HL-60 (cell line): ENCODE measurements at places on chromosomes 3 and 15.

- DNase-seq: peak; percentile 22
These were observed at the start of gene TMEM266 for GRCh38 chr15:76059320-76060117. TMEM266 (plus strand) TSS chr15:76059985; CDS start chr15:76134264, 74,279 bp downstream.

- no peak for DNase-seq
These were observed 68.3 kb upstream of the SLC12A8 start for GRCh38 chr3:125280668-125281361.

- no peak for DNase-seq
These were observed 107.0 kb downstream of the FILIP1L start for GRCh38 chr3:100007313-100007712.

GRCh38 chr3:12300137-12300536, 11.3 kb downstream of the PPARG start:
- DNase-seq: no peak

GRCh38 chr15:61558172-61559136, 329.4 kb upstream of the RORA start:
- no peak for DNase-seq

DNA sequence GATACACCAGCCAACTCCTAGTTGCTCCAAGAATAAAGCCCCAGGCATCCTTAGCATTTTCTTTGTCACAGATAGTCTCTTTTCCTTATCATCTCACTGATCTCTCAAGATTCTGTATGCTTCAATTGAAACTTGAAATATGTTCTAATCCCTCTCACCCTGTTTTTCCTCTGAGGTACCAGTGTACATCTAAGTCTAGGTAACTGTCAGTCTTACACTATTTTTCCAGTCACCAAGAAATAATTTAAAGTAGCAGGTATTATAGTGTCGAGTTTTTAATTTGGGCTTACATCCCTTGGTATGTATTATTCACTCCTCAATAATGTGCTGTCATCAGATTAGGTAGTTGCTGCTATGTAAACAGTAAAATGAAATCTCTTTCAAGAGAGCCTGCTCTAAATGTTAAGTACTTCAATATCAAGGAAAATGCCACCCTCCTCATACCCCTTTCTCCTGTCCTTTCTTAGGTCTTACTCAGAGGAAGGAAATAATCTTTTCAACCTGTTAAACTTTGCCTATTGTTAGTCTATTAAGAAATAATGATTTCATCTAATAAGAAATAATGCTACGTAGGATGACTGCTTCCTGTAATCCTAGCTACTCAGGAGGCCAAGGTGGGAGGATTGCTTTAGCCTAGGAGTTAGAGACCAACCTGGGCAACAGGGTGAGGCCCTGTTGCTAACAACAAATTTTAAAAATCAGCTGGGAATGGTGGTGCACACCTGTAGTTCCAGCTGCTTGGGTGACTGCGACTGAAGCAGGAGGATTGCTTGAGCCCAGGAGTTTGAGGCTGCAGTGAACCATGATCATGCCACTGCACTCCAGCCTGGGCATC, 39.8 kb downstream of the TSC22D2 start:
- no peak for DNase-seq

GRCh38 chr3:149625795-149626194, 32.0 kb downstream of the WWTR1 start:
- DNase-seq: no peak

DNA sequence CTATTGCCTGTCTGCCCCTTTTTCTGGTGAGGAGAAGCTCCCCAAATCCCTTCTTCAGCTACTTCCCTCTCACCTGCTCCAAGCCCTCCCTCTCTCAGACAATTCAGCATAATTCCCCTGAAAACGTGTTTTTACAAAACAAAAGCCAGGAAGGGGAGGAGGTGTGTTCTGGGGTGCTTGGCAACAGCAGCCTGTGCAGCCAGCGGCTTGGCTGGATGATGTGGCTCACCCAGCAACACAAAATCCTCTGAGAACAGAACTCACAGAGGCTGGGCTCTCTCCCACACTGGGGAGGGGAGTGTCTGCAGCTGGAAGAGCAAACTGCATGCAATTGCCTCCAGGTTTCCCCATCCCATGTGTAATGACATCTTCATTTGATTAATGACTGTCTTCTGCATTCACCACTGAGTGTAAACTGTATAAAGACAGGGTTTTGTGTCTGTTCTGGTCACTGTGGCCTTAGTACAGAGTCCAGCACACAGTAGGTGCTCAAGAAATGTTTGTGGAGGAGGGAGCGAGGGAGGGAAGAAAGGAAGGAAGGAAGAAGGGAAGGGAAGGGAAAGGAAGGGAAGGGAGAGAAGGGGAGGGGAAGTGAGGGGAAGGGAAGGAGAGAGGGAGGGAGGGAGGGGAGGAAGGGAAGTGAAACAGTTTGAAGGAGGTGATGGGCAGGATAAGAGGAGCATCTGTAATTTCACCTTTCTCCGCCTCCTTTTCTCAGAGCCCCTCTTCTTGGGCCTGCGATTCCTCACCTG, 70.1 kb upstream of the GLCE start:
- DNase-seq: no peak

DNA sequence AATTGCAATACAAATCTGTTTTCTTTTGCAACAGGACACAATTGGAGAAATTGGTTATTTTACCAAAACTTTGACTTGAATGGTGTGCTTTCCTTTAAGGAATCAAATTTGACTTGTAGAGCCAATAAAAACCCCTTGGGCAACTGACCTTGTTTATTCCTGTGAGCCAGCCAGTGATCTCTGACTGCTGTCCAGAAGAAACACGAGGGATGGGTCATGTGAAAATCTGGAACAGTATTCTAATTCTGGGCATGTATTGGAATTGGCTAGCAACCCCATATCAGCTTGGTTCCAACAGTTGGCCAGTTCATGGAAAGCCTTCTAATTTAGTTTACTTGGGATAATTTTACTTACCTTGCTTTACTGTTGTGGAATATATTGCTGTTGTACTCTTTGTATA, 19.1 kb upstream of the HHATL start:
- no peak for DNase-seq

DNA sequence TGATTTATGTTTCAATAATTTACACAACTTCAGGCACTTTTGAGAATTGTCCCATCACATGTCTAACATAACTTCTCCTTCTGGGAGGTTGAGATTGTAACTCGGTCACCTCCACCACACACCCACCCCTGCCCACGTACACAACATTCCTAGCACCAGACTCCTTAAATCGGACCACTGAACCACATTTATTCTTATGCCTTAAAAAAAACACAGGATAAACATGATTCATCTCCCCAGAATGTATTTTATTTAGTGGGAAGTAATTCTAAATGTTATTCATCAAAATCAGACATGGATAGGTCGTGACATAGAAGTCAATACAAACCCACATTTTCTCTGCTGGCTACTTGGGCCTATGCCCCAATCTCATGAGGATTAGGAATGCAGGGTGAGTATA, 3.0 kb downstream of the SNTN start:
- no peak for DNase-seq

DNA sequence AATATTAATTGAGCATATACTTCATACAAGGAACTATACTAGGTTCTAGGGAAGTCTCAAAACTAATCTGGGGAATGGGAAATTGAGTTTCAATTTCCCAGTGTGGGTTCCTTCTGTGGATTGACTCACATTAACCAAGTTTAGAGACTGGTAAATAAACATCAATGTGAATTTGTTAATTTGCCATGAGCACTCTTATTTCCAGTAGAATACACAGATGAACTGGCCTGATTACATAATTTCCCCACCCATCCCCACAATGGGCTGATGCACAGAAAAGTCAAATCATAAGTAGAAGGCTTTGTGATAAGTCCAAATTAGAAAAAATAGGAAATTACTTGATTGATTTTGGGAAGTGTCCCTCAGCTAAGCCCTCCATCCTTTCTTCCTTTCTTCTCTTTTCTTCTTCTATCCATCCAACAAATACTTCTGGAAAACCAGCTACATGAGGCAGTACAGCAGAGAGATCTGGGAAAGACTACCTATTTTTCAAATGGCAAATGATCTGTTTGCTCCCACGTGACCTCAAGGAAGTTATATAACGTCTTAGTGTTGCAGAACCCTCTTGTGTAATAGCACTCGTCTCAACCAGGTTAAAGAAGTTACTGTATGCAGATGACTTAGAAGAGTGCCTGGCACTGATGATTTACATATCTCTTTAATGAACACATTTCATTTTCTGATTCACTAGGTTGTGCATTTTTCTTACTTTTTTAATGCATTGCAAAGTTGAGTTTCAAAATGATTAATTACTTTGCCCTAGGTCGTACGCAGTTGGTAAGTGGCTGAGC, 312.3 kb downstream of the SV2B start:
- peak; percentile 70 for DNase-seq

DNA sequence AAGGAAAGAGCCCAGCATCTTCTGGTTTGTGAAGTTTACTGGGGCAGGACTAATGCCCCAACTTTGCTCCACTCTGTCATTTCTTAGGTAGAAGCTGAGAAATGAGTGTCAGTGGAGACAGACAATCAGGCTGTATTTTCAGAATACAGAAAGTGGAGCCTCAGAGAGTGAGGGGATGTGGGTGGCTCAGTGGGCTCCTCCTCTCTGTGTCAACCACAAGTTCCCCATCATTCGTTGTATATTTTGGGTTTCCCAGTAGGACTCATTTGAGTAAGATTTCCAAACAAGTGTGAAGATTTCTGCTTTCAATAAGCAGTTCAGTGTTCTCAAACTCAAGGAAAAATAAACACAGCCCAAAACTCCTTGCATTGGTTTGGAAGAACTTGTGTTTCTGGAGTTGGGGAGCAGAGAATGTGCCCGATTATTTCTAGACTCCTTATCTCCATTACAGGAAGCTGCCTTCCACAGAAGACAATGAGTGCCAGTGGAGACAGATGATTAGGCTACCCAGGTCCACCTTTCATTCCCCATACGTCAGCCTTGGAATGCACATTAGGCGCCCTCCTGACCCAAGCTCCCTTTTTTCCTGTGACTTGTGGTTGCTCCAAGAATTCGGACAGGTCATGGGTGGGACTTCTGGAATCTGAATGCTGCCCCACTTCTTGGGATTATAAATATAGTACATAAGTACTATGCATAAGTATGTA, 792.1 kb upstream of the LMCD1 start:
- no peak for DNase-seq

DNA sequence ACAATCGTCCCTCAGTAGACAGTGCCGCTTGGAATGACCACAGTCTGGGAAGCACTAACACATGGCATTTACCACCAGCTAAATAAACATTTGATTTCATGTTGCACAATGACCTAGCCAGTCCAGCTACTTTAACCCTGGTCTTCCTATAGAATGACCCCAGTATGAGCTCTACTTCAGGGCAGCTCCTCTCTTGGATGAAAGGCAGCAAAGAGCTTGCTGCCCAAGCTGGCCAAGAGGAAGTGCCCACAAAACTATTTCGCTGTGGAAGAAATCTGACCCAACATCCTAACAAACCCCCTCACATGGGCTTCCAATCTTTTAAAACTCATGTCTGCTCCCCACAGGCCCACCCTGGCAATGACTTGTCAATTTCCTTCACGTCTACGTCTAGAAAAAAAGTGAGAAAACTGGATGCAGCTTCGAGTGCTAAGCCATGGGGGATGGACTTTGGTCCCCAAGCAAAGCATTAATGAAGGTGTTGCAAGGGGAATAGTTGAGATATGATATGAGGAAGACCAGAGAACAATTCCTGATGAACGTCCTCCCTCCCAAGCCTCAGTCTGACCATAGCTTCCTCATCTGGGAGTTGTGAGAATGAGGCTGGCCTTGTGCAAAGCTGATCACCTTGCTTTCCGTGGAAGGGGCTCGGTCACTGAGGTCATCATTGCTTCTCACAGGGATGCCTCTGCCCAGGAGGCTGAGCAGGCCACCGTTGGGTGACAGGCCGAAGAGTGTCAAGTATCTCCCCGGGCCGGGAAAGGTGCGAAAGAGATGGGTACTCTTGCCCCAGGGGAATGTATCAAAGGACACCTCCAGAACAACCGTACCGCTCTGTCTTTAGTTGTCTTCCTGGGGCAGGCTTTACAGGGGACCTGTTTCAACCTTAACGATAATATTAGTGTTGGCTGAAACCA, 964 bp downstream of the SLC25A20 start:
- DNase-seq: peak; percentile 31

DNA sequence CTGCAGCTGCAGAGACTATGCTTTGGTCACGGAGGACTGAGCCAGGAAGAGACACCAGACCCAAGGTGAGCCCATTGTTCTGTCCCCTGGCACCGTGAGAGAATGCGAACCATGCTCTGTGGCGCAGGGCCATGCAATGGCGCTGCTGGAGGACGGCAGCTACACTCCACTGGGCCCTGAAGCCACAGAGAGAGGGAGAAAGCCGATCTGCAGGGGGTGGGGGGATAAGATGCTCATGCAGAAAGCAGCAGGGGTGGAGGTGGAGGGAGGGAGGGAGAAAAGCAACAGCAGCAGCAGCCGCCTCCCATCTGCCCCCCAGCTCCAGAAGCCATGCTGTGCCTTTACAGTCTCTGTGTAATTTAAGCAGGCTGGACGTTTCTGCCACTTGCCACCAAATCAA, 5.3 kb downstream of the BDH1 start:
- no peak for DNase-seq

DNA sequence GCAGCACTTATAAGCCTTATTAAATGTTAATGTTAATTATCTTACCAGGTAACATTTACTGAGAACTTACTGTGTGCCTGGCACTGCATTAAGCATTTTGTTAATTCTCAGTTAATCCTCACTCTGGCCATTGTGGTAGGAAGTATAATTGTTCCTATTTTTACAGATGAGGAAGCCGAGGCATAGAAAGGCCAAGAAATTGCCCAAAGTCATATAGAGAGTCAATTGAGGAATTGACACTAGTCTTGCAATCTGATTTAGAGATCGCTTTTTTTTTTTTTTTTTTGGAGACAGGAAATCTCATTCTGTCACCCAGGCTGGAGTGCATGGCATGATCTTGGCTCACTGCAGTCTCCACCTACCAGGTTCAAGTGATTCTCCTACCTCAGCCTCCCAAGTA, 132.6 kb upstream of the PROK2 start:
- no peak for DNase-seq

DNA sequence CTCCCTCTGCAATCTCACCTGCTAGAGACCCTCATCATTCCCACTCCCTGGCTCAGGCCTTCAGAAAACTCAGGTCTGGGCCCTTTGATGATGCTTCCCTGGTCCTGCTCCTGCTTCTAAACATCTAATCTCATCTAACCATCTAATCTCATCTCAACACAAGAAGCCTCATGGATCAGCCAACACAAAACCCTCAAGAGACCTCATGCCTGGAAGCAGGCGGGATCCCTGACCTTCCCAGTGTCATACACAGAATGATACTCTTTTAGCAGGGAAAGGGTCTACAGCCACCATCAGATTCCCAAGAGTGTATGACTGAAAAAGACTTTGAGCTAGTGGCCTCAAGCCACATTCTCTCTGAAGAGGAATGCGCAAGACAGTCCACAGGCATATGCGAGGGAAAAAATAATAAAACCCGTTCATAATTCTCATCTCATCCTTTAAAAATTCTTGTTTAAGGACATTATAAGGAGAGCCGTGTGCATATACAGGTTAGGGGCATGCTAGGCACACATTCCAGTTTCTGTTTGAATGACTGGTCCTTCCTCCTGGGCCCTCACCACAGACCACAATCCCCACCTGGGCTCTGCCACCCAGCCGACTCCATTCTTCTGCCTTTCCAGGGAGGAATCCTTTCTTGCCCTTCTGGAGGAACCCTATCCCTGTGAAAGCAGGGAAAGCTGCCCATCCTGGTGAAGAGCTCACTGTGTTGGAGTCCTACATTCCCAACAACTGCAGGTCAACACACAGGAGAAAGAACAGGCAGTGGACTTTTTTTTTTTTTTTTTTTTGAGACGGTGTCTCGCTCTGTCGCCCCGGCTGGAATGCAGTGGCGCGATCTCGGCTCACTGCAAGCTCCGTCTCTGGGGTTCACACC, 2.2 kb downstream of the ZXDC start:
- DNase-seq: peak; percentile 51

- peak; percentile 56 for DNase-seq
These were observed 3.0 kb upstream of the CD80 start for GRCh38 chr3:119562307-119562961.
